Stimulated activated CD8-positive, alpha-beta memory T cell treated with anti-CD3 and anti-CD28 coated beads, Interleukin-2, amount 100 ng/mL, for 48 hours (primary cell): ENCODE measurements at places on chromosomes 3 and 15.

GRCh38 chr15:31264559-31265089 lies 62.0 kb upstream of the KLF13 start:
- DNase-seq, result no peak

DNA sequence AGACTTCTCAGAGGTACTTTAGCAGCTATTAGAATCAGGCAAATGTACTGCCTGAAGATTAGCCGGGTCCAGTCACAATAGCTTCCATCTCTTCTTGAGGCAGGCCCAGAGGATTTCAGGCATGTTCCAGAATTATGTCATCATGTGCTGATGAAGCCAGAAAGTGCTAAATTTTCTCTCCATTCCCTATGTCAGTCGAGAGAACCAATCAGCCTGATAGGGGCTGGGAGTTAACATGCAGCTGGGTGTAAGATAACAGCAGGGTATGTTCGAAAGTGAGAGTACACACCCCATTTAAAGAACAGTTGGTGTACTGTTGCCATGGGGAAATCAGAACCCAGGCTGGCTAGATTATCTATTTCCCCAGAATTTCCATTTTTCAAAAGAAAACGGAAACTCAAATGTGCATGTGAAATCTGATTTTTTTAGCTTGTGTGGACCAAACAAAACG lies 48.7 kb downstream of the MYH15 start:
- no peak for DNase-seq

DNA sequence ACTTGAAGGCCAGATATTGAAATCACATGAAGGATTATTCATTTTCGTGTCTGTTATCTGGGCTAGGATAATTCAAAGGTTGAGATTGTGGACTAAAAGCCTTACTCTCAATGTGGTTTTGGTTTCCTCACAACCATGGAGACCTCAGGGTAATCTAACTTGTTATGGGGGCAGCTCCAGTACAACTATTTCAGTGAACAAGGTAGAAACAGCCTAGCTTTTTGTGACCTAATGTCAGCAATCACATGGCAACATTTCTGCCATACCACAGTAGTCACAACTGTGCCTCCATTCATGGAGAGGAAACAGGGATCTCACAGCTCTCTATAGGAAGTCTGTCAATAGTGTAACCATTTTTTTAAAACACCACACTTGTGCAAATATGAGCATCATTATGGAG lies 62.4 kb upstream of the RARB start:
- DNase-seq, result no peak

GRCh38 chr3:23746441-23746840 lies 59.3 kb upstream of the UBE2E1 start:
- DNase-seq, result no peak

DNA sequence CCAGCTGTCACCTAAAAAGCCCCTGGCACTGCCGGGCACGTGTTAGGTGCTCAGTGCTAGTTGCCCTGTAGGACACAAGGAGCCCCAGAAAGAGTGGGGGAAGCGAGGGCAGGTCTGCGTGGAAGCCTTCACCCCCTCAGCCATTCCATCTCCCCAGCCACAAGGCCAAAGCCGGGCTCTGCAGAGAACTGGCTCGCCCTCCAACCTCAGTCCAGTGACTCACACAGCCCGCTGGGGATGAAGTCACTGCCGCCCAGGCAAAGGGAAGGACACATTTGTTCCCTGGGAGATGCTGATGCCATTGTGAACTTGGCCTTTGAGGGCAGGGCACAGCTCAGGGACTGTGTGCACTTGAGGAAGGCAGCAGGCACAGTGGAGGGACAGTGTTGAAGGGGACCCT lies 48.1 kb downstream of the IQSEC1 start:
- no peak for DNase-seq

DNA sequence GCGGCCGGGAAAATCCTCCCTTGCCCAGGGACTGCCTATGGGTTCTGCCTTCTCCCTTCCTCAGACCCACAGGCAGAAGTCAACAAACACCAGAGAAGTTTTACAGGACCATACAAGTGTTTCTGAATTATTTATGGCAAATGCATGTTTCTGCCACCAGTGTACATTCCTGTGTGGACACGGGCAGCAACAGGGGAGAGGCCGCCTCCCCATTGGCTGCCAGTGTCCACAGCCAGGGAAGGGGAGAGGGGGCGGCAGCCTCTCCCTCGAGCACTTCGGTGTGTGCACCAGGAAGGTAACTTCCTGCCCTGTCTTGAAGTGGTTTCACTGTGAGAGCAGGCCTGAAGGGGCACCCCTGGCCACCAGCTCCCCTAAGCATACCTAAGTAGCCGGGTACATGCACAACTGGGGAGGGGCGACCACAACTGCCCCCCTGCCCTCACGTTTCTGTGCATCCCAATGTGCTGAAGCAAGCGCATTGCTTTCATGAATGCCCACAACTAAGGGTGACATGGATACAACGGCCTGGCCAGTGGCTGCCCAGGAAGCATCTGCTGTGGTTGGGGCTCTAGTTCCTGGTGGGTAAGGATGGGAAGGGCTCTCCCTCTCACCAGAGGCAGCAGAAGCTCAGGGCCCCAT lies 14.8 kb upstream of the SHISA5 start:
- no peak for DNase-seq

- DNase-seq, result no peak
Measured at GRCh38 chr3:170440344-170440743, 21.7 kb downstream of the CLDN11 start.

- no peak for DNase-seq
Measured at GRCh38 chr15:58306591-58307312, 125.0 kb upstream of the LIPC start.

- no peak for DNase-seq
Measured at GRCh38 chr15:55270291-55270690, 19.3 kb downstream of the RAB27A start.

GRCh38 chr3:139521144-139521543 lies 18.4 kb downstream of the RBP1 start:
- DNase-seq, result no peak

DNA sequence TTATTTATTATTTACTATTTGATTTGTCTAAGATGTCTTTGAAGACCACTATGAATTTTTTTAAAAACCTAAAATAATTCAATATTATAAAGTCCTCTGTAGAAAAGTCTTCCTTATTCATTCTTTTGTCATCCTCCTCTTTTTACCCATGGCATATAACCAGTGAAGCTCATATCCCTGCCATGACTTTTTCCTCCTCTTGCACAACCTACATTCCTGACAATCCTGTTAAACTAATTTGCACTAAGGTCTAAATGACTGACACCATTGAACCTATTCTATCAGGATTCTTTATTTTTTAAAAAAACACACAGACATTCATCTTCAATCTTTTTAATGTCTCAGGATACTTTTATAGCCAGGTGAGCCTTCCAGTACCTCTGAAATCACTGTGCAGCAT lies 159.9 kb upstream of the SLC2A2 start:
- DNase-seq, result no peak

GRCh38 chr3:189049458-189050236 lies 122.1 kb upstream of the TPRG1 start:
- DNase-seq, result no peak

GRCh38 chr3:63624941-63625560 lies 27.4 kb upstream of the SNTN start:
- no peak for DNase-seq

DNA sequence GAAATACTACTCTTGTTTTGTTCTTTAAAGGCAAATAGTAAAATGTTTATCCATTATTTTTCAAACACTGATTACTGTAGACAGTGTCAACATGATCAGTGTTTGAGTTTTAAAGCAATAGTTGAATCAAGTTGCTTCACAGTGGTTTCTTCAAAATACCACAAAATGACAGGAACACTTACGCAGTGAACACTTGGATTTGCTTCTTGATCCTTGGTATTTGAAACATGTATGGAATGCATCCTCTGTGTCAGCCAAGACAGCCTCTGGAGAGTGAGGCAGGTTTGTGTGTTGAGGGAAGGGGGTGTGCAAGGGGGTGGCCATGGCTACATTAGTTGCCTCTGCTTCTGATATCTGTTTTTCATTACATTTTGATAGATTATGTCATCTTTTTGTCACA lies 413.0 kb downstream of the RBMS3 start:
- DNase-seq, result no peak

- no peak for DNase-seq
Measured at GRCh38 chr3:158491968-158492367, 79.0 kb upstream of the MLF1 start.

- no peak for DNase-seq
Measured at GRCh38 chr3:48334605-48335004, 1.1 kb upstream of the SPINK8 start.

- no peak for DNase-seq
Measured at GRCh38 chr3:129440618-129441190, 680 bp downstream of the IFT122 start.

- DNase-seq, result no peak
Measured at GRCh38 chr15:40927495-40927872, 1.7 kb upstream of the DLL4 start.

DNA sequence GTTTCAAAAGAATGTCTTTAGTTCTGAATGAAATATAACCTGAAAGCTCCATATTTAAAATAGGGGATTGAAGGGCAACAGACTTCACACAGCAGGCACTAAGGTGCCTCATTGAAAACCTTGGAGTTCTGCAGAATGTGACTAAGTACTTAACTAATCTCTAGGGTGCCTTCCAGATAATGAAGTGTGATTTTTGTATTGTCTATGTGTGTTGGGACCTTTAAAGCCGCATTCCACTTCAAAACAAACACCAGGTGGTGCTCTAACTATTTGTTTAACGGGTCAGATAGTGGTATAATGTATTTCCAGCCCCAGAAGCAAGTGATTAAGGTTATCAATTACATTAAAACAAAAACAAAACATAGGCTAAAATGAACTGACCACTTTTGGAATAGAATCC lies 28.0 kb downstream of the TFG start:
- DNase-seq, result no peak

DNA sequence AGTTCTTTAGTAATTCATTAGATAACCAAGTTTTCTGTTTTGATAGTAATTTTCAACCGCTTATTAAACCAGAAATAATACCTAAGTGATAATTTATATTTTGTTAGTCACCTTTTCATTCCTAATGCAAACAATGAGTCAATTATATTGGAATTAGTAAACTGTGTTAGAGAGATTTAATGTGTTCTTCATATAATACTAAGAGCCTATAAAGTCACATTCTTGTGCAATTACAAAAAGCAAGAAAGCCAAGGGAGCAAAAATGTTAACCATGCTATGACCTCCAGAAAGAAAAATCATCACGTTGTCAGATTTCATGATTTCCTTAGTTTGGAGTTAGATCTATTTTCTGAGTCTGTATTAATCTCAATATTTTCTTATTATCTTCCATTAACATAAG lies 108.8 kb upstream of the SAMMSON start:
- no peak for DNase-seq
